ENCODE measurements at places on chromosomes 2 and 18. TPM values are rescaled to one million over a fixed set of nuclear protein-coding genes. Genes with fewer than 3 reads are reported as not detected.

The SKA1 gene
- 2.5 TPM for total RNA-seq

The ATOH8 gene
- 17.6 TPM for total RNA-seq

The RFTN2 gene
- 30.3 TPM for total RNA-seq

The HOXD4 gene
- 0.33 TPM for total RNA-seq

The CCDC150 gene
- total RNA-seq: 5.6 TPM

The NTSR2 gene
- total RNA-seq: 0.44 TPM

The LRATD1 gene
- total RNA-seq: 24.7 TPM

The ZCCHC2 gene
- 25.6 TPM for total RNA-seq

The PLB1 gene
- total RNA-seq: 4.1 TPM

The HRH4 gene
- not detected for total RNA-seq

The GCG gene
- total RNA-seq: 0.99 TPM

The CFAP65 gene
- total RNA-seq: not detected

The TACR1 gene
- 1.4 TPM for total RNA-seq

The NR4A2 gene
- 6.5 TPM for total RNA-seq

The PROKR1 gene
- total RNA-seq: 3.1 TPM

The KCNJ3 gene
- total RNA-seq: 9.5 TPM

The ERICH2 gene
- total RNA-seq: not detected

The RAB27B gene
- 8.7 TPM for total RNA-seq

The ICA1L gene
- 44.2 TPM for total RNA-seq

The ABCG8 gene
- total RNA-seq: 0.27 TPM

The ITGAV gene
- total RNA-seq: 246 TPM

The LIMS3 gene
- total RNA-seq: 3.5 TPM

The ARL5A gene
- total RNA-seq: 96.2 TPM

The CFC1 gene
- 0.55 TPM for total RNA-seq

The DNAJC5G gene
- total RNA-seq: not detected

The REG3A gene
- total RNA-seq: not detected

The LAPTM4A gene
- 152 TPM for total RNA-seq

The VWC2L gene
- total RNA-seq: 11.5 TPM

The FSHR gene
- not detected for total RNA-seq

The ACOXL gene
- 0.16 TPM for total RNA-seq

The C2orf81 gene
- 3.1 TPM for total RNA-seq

The TCF4 gene
- 441 TPM for total RNA-seq

The OSBPL1A gene
- total RNA-seq: 80.8 TPM

The SERPINB2 gene
- total RNA-seq: 2.0 TPM

The CNTNAP5 gene
- 16.3 TPM for total RNA-seq

The PAX8 gene
- 3.7 TPM for total RNA-seq

The LIMS2 gene
- 11.2 TPM for total RNA-seq

The CTNNA2 gene
- total RNA-seq: 53.4 TPM

The DSC3 gene
- total RNA-seq: 18.1 TPM

The RPRM gene
- total RNA-seq: 10.5 TPM

The CBLN2 gene
- total RNA-seq: 20.8 TPM

The HOXD3 gene
- 3.0 TPM for total RNA-seq

The GALNT5 gene
- total RNA-seq: 8.3 TPM

The UGT1A8 gene
- total RNA-seq: not detected

The CDCA7 gene
- 10.7 TPM for total RNA-seq

The ZNF804A gene
- total RNA-seq: 21.1 TPM

All from camera-type eye (tissue), 1 donor.